Smooth muscle cell of the umbilical artery (primary cell): ENCODE measurements at places on chromosomes 4 and X. TPM values are rescaled to one million over a fixed set of nuclear protein-coding genes. Genes with fewer than 3 reads are reported as not detected.

CCNB3 gene
- 0.09 and 0.30 TPM in 2 replicates for total RNA-seq

RADX gene
- 1.8 and 7.6 TPM in 2 replicates for total RNA-seq

NOCT gene
- 28.8 and 46.4 TPM in 2 replicates for total RNA-seq

LINC00632 gene
- 13.4 and 17.0 TPM in 2 replicates for total RNA-seq

SUPT20HL1 gene
- total RNA-seq = under 0.01 and 0.14 TPM in 2 replicates

SRPX gene
- 94.4 and 124 TPM in 2 replicates for total RNA-seq

CTAG2 gene
- total RNA-seq = 0.65 and 3.3 TPM in 2 replicates

LUZP4 gene
- total RNA-seq = not detected in 2 replicates

GIMD1 gene
- total RNA-seq = not detected in 2 replicates

MMRN1 gene
- 0.42 and 1.2 TPM in 2 replicates for total RNA-seq

CLDN34 gene
- not detected in 2 replicates for total RNA-seq

PUDP gene
- total RNA-seq = 7.1 and 8.0 TPM in 2 replicates

ENPP6 gene
- not detected in 2 replicates for total RNA-seq

CT45A5 gene
- not detected in 2 replicates for total RNA-seq

CDKL2 gene
- total RNA-seq = 0.88 and 0.89 TPM in 2 replicates

ZNF827 gene
- 10.3 and 10.7 TPM in 2 replicates for total RNA-seq

MAGEC1 gene
- not detected in 2 replicates for total RNA-seq

GYPA gene
- not detected in 2 replicates for total RNA-seq

NXF2 gene
- not detected in 2 replicates for total RNA-seq

ZNF141 gene
- 9.5 and 11.9 TPM in 2 replicates for total RNA-seq
